ENCODE measurements at places on chromosomes 3 and 15. TPM values are rescaled to one million over a fixed set of nuclear protein-coding genes. Genes with fewer than 3 reads are reported as not detected.

DNA sequence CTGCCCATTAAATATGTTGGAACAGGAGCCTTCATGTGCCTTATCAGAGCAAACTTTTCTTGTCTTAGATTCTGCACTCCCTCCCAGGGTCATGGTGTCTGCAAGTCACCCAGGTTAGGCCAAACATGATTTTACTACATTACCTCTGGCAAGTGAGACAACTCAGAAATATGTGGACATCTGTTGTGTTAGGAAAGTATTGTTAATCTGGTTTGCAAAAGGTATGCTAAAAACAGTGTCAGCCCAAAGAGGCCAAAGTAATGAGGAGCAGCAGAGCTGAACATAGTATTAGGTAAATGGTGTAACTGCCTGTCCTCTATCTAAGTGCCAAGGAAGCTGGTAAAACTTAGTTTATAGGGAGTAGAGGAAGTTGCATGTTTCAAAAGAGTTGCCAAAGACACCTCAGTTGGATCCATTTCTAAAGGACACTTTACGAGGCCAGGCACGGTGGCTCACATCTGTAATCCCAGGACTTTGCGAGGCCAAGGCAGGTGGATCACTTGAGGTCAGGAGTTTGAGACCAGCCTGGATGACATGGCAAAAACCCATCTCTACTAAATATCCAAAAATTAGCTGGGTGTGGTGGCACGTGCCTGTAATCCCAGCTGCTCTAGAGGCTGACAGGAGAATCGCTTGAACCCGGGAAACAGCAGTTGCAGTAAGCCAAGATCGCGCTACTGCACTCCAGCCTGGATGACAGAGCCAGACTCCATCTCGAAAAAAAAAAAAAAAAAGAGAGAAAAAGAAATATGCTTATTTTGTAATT, 22.5 kb upstream of the PPIB start:
- DNase-seq: no peak

The DAZL gene
- not detected for total RNA-seq

DNA sequence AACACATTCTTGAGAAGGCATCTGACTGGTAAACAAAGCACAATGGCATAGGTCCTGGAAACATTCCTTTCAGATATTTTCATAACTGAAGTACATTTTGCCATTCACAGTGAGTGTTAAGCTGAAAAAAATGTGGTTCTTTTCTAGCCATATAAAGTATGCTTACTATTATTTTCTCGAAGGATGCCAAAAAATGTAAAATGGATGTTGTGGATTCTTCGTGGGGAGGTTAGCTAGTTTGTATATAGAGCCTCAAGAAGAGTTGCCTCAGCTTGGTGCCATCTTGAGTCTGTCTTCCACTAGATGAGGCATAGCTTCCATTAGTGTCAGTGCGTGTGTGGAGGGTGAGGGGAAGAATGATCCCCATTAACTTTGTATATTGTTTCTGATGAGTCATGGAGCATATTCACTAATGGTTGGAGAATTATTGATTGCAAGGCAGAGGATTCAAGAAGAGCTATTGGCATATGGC, 4.1 kb downstream of the MBNL1 start:
- DNase-seq: peak; percentile 35

DNA sequence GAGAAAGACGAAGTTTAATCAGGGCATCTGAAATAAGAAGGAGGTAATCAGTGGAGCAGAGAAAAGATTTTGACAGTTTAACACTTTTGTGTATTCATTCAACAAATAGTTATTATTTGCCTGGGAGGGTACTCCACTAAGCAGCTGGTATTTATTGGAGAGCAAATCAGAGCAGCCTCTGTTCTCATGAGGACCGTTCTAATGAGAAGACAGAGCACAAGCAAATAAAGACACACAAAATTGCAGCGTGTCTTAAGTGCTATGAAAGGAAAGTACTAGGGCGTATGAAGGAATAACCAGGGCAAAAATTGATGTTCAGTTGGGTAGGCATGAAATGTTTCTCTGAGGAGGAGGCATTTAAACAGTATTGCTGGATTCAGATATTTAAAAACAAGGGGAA, 302.9 kb upstream of the RARB start:
- DNase-seq: no peak

The CATSPER2 gene
- 0.29 TPM for total RNA-seq

All from LHCN-M2 (cell line).